Stimulated activated CD4-positive, alpha-beta T cell treated with anti-CD3 and anti-CD28 coated beads, Interleukin-4, amount 100 ng/mL, for 4 hours (primary cell): ENCODE measurements at places on chromosomes 2 and 18.

- no peak for DNase-seq
Measured at GRCh38 chr2:234252772-234253171, 202.3 kb downstream of the SPP2 start.

GRCh38 chr2:227370092-227370491 lies 9.0 kb downstream of the TM4SF20 start:
- DNase-seq: no peak

DNA sequence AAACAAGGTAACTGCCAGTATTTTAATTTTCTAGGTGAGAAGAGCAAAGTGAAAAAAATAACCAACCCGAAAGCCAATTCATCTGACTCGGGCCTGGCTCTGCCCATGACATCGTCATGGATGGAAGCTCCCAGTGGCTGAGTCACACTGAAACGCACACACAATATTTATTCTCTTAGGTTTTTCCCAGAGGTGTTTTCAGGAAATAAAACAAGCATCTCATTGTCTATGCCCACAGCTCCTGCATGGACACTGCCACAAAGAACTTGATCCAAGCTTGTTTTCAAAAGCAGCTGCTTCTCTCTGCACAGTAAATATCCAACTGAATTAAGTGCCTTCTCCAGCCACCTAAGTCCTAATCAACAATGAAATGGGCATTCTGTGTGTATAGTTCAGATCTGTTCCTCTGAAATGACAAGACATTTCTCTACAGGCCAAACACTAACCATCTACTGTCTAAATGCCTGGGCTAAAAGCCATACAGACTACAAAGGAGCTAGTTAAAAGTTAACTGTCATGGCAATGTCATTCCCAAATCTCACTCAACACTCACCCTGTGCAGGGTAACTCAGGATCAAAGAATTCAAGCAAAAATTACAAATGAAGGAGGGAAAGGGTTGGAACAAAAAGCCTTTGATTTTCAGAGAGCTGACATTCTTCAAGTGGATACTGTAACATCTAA lies 62.9 kb downstream of the RPL31 start:
- DNase-seq: no peak

- no peak for DNase-seq
Measured at GRCh38 chr2:202764991-202765390, 106.6 kb downstream of the ICA1L start.

DNA sequence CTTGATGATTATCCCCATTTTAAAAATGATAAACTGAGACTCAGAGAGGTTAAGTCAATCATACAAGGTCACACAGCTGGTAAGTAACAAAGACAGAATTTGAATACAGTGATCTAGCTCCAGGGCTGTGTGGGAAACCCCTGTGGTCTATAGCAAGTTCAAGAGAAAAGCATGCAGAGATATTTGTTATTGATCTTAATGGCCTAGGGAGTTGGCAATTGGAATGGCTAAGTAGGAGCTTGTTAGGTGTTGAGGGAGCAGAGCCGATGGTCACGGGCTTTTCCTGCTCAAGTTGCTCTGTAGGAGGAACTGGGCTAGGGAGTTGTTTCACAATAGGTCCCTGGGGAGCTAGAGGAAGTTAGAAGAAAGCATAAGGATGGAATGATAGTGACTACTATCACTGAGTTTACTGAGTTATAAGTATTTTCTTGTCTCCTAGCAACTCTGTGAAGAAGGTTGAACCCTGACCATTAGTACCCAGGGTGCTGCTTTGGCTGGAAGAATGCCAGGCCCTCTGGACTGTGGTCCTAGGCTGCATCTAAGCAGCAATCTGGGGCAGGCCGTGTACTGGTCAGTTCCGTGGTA lies 30.0 kb downstream of the RNF125 start:
- no peak for DNase-seq

DNA sequence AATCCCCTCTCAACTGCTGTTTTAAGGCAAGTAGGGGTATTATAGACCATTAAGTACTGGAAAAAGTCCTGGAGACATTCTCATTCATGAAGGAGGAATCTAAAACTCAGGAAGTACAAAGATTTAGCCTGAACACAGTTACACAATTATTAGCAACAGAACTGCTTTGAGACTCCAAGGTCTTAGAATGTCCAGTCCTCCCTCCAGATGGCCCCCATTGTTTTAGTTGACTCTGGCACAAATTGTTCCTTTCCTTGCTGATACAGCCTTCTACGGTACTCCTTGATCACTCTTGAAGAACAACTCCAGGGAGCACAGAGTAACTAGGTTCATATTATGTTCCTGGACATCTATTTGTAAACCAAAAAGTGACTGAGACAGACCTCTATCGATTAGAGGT lies 210.1 kb upstream of the RND3 start:
- DNase-seq: no peak

DNA sequence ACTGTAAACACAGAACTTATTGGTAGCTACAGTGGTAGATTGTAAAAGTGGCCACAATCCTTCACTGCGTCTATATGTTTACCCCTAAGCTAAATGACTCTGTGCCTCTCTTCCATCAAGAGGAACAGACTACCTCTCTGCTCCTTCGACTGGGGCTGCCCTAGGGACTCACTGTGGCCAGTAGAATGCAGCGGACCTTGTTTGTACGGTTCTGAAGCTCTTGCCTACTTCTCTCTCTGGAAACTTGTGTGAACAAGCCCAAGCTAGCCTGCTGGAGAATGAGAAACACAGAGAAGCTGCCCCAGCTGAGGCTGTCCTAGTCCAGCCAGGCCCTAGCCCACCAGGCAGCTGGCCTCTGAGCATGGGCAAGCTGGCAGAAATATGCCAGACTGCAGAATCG lies 140.8 kb upstream of the SLC1A4 start:
- no peak for DNase-seq

DNA sequence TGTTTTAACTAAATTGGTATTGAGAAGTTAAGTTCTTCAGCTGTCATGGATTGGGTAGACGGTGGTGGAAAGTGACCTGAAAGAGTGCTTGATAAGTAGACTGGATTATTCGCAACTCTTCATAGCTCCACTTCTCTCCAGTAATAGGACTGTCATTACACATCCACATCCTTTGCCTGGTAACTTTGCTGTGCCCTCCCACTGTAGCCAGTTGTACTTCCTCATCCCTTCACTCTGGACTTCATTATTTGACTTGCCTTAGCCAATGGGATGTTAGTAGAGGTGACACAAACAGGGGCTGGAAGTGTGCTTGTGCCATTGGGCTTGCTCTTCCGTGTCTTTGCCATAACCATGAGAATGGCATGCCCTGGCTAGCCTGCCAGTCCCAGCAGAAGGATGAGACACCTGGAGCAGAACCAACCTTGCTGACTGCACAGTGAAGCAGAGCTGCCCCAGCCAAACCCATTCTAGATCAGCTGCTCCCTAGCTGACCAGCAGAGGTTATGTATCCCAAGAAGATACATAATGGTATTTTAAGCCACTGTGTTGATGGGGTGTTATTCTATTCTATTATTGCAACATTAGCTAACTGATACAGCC lies 16.9 kb downstream of the QPCT start:
- DNase-seq: no peak

DNA sequence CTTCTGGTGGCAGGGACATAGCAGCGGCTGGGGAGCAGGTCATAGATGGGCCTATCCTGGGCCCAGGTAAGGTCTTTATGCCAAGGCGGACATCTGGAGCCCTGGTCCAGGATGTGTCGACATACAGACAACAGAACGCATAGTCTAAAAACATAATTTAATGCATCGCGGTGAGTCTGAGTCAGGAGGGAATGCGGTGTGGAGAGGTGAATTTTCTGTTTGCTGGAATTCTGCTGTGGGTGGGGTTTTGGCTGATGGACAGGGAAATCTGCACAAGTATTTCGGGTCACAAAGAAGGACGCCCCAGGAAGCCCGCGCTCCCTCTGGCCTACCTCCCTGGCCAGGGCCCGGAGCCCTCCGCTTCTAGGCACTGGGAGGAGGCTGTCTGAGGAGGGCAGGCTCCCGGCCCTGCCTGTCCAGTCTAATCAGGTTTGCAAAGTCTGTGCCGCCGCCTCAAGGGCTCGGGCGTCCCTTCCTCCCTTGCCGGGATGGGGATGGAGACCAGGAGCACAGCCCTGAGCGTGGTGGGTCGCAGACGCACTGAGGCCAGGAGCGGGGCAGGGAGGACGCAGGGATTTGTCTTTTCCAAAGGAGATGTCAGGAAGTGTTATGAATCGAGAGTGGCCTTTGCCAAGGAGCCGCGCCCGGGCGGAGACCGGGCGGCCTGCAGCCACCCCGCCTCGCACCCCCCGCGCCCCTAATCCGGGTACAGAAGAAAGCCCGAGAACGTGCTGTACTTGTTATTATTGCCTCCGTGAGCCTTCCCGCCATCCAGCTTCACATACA lies 2.3 kb downstream of the C1QL2 start:
- DNase-seq: no peak

DNA sequence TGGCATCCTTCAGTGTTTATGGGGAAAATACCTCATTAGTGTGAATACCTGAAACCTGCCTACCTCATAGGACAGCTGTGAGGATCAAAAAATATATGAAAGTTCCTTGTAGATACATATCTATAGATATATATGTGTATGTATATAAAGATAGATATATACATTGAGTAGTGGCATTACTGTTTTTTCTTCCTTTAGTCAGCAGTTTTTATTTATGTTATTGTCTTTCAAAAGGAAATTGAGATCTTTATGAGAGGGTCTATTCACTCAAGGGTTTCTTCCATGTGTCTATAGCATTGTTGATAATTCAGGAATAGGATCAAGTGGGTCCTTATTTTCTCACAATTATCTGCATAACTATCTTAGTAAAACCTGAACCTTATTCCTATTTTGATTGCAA lies 6.6 kb downstream of the RMP24 start:
- DNase-seq: no peak

DNA sequence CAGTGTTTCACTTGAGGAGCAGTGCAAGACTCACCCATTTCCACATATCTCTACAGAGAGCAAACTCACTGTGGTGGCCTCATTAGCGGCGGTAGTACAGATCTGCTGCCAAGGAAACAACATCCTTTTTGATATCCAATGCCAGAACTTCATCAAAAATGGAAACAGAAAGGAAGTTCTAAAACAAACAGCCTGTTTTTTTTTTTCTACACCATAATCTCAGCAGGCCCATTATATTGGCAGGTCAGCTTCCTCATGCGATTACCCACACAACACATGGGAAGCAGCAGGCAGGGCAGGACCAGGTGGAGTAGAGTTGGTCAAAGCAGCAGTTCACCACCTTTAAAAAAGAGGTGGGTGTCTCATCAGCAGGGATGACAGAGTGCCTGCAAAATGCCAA lies 678.9 kb upstream of the CELF4 start:
- DNase-seq: no peak

DNA sequence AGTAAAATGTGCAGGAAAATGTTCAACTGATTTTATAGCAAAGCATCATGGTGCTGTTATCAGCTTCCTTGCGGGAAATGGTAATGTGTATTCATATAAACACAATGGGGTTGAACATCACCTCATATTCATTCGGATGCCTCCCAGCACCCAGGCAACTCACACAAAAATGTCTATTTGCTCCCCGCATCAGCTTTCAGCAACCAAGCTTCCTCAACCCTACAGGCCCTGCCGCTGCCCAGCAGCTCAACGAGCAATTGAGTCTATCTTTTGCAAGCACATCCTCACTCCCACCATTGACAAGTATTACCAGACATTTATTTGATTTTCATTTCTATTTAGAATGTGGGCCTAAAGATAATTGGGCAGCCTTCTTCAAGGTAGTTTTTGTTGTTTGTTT lies 2161.4 kb upstream of the PIK3C3 start:
- no peak for DNase-seq

DNA sequence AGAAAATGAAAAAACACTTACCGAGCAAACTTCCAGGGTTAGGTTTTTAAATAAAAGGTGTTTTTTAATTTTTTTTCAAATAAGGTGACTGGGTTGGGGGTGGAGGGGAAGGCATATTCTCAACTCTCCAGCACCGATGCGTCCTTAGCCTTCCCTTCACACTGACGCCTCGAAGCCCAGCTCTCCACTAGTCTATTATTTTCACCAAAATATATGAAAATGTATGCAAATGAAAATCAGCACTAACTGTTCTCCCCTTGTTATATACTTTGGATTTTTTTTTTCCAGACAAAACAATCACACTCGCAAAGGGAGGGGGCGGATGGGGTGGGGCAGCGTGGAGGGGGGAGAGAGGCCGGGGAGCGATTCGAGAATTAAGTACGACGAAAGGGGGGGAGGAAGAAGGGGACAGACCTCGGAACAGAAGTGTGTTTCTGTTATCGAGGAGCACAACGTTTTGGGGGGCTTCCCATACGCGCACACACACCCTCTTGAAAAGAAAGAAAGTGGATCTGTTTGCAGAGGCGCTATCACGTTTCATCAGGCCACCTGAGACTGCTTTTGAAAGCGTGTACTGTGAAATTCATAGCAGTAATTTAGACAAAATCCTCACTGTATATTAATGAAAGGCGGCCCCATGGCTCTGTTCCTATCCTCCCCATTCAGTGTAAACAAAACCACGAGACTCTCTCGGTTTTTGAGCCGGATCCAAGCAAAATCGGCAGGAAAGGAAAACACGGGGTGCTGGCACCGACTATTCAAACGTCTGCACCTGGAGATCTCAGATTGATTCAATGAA lies 2.4 kb upstream of the POU3F3 start:
- DNase-seq: no peak

GRCh38 chr2:96587843-96588242 lies 50.3 kb downstream of the KANSL3 start:
- no peak for DNase-seq

DNA sequence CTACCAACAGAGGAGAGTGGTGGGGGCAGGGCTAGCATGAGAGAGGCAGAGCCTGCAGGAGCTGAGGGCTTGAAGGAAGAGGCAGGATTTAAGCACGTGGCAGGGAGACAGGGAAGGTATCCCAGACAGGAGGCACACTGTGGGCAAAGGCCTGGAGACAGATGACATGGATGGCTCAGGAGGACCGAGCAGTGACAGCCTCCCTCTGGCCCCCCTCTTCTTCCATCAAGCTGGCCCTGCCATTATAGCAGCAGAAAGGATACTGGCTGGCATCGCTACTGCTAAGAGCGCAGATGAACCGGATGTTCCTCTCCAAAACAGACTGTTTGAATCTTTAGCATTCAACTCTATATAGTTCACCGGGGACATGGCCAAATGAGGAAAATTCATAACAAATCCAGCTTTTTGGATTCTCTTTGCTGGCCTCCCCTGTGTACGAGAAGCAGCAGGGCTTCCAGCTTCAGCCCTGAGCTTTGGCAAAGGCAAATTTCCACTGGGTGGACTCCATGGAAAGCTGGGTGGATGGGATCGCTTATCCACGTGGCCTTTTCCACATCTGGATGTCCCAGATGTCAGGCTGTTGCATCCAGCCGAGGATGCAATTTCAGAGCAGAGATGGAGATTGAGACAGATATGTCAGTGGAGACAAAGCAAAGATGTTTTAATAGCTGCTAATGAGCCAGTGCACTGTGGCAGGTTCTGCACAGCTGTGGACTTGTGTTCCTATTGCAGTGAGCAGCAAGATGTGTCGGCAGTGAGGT lies 36.2 kb downstream of the CAPN13 start:
- no peak for DNase-seq

DNA sequence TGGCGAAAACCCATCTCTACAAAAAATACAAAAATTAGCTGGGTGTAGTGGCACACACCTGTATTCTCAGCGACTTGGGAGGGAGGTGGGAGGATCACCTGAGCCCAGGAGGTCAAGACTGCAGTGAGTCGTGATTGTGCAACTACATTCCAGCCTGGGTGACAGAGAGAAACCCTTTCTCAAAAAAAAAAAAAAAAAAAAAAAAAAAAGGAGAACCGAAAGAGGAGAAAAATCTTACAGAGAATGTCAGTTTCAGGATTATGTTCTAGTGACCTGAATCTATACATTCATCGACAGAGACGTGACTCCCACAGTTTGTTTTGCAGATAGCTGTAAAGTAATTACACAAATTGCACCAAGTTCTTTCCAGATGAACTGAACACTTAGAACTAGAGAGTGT lies 187.8 kb downstream of the FTCDNL1 start:
- DNase-seq: no peak

GRCh38 chr2:95273566-95274290 lies 521 bp upstream of the PROM2 start:
- DNase-seq: no peak
